Suppressor macrophage treated with lipopolysaccharide for 4 hours (primary cell): ENCODE measurements at places on chromosomes 6 and 20.

- DNase-seq: no peak
These were observed 94.8 kb downstream of the GRM1 start for GRCh38 chr6:146123616-146124015.

DNA sequence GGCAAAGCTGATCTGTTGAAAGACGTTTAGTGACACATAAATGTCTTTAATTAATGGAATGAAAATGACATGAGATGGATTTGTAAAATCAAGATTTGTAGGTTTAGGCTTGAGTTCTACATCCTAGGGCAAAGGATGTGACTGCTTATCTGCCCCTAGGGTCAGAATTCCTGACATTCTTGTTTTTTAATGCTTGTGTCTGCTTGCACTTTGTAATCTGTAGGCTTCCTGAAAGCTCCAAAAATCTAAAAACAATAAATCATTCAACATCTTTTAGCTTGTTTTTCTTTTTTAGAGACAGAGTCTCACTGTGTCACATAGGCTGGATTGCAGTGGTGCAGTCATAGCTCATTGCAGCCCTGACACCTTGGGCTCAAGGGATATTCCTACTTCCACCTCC lies 107.9 kb upstream of the MLIP start:
- no peak for DNase-seq

- DNase-seq: peak; percentile 71
These were observed 5.4 kb downstream of the ADA start for GRCh38 chr20:44646023-44646640.

- no peak for DNase-seq
These were observed 94.3 kb upstream of the NKX2-2 start for GRCh38 chr20:21607971-21608725.

- DNase-seq: peak; percentile 22
These were observed 161.7 kb downstream of the PLCB1 start for GRCh38 chr20:8293750-8294149.

DNA sequence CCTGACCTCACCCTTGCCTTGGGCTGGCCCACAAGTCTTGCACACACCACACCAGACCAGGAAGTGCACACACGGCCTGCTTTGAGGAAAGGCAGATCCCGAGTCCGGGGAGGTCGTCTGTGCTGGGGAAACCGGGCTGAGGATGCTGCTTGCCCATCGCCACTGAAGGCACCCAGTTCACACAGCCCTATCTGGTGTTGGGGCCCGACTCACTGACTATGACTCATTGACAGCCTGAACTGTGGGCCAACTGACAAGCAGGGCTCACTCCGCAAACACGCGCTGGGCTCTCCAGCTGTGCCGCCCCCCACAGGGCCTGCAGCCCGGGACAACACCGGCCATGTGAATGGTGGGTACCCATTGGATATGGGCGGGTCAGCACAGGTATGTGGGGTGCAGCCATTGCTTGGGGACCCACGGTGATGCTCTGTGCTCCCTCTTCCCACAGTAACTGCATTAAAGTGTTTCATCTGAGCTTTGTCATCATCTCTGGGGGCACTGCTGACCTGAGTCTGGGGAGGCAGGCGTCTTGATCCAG lies 1.6 kb downstream of the SAMD10 start:
- DNase-seq: peak; percentile 55

DNA sequence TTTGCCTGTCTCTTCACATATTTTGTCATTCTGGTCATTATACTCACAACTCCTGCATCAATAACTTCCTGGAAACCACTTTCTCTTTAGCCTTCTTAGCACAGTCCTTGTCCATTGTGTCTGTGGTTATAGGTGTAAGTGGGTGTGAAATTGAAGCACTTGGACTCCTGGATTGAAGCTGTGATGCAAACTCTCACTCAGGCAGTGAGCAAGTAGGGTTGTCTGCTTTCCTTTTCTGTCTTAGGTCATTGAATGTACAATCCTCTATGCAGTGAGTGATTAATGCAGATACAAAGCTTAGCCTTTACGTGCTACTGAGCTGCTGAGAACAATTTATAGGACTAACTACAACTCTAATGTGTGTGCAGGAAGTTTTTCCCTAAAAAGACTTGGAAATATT lies 54.8 kb downstream of the ADGRB3 start:
- DNase-seq: no peak

DNA sequence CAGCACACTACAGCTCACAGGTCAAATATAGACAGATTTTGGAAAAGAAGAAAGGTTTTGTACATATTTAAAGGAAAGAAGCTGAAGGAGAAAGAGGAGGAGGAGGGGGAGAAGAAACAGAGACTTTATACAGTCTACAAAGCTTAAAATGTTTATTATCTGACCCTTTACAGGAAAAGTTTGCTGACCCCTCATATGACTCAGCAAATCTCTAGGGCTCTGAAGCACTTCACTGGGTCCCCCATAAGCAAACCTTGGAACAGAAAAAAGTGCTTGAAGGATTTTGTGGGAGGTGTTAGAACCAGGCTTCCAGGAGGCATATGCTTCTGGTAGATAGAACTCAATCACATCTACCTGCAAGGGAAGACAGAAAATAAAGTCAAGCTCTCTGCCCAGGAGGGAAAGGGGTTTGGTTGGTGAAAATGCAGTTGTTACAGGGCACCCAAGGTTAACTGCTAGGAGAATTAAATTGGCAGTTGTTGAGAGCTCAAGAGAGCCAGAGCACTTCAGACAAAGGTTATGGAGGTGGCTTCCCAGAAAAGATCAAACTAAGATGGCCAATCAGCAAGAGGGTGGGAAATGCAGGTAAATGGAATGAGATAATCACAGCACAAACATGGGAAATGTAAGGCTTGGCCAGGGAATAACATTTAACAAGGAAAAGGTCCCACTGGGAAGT lies 207.4 kb upstream of the SGK1 start:
- DNase-seq: no peak

DNA sequence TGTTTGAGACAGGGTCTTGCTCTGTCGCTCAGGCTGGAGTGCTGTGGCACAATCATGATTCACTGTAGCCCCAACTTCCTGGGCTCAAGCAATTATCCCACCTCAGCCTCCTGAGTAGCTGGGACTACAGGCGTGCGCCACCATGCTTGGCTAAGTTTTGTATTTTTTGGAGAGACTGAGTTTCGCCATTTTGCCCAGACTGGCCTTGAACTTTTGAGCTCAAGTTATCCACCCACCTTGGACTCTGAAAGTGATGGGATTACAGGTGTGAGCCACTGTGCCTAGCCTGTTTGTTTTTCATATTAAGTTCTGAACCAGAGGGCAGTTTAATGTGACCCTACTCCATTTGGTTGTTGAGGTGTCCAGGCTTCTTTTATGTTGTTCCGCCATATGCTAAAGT lies 194.8 kb downstream of the PLCB1 start:
- DNase-seq: no peak

- no peak for DNase-seq
These were observed 223.1 kb upstream of the AGPAT4 start for GRCh38 chr6:161496941-161497340.

- DNase-seq: no peak
These were observed 339.6 kb upstream of the NOX3 start for GRCh38 chr6:155795173-155795796.

- peak; percentile 79 for DNase-seq
These were observed 56.5 kb downstream of the CD40 start for GRCh38 chr20:46174469-46175126.
